ENCODE measurements at places on chromosomes 7 and 10.

DNA sequence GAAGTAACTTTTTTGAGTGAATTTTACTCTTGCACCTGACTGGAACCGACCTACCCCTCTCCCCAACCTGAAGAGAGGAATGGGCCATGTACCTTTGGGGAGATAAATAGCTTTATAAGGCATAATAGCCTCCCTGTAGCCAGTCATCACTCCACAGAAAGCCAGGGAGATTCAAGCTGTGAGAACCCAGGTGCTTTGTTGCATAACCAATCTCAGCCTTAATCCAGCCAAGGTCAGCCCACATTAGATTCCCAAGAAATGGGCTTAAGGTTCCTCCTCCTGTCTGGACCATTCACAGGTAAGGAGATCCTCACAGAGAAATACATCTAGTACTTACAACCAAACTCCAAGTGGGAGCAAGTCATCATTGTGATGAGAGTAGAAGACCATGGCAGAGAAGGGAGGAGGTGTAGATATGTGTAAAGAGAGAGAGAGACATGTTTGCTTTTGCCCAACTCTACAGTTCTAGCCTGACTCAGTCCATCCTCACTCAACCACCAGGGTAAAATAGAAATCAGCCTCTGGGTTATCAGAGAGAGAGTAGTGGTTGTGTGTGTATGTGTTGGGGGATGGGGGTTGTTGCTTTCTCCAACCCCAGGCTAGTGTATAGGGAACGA lies 23.6 kb downstream of the SKIDA1 start:
- no peak for DNase-seq

DNA sequence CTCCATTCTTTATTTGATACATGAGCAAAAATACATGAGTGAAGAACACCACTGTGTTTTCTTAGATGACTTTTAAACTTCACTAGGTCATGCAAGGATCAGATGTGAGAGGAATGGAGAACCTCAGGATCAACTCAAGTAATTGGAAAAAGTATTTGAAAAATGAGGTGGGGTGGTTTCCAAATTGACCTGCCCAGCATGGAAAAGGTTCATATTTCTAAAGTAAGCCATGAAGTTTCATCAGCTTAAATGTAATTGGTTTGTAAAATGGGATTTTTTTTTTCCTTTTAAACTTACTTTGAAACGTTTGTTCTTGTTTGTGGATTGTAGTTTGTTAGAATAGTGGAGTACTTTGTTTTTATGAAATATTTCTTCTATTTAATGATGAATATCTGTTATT lies 134.8 kb downstream of the MLLT10 start:
- no peak for DNase-seq

GRCh38 chr10:93390306-93391090 lies 91.6 kb downstream of the MYOF start:
- DNase-seq: no peak

DNA sequence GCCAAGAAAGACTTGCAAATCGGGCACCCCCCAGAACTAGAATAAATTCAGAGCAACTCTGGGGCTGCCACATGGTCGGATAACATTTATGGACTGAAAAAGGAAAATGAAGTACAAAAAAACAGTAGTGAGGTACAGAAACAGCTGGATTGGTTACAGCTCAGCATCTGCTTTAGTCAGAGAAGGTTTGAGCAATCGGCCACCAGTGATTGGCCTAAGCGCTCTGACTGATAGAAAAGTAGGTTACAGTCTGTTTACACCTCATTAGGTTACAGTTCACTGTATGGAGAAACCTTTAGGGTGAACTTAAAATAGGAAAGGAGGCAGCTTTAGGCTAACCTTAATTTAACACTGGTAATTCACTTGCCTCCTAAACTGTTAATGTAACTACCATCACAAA lies 102.0 kb upstream of the DKK1 start:
- DNase-seq: no peak

DNA sequence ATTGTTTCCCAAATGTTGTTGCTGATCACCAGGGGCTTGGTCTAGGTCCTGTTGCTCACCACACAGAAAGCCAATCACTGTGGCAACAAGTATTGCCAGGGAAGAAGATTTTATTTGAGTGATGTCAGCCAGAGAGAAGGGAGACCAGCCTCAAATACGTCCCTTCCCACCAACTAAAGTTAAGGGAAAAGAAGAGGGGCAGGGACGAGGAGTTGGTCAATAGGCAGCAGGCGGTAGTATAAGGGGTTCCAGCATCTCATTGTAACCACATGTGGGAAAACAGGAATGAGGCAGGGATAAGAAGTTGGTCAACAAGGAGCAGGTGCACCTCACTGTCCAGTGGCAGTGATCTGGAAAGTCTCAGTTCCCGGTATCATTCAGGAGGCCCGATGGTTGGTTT lies 138.9 kb upstream of the KCNMA1 start:
- no peak for DNase-seq

GRCh38 chr10:52755297-52756062 lies 17.1 kb downstream of the MBL2 start:
- DNase-seq: no peak

GRCh38 chr7:104252409-104253134 lies 44.8 kb upstream of the ORC5 start:
- no peak for DNase-seq

GRCh38 chr7:135562720-135563119 lies 5.0 kb downstream of the NUP205 start:
- no peak for DNase-seq

GRCh38 chr10:43998021-43998809 lies 349.5 kb upstream of the ZNF32 start:
- DNase-seq: no peak

- no peak for DNase-seq
Measured at GRCh38 chr7:82624965-82625364, 181.4 kb upstream of the CACNA2D1 start.

- DNase-seq: no peak
Measured at GRCh38 chr10:123284022-123284421, 129.8 kb downstream of the BUB3 start.

DNA sequence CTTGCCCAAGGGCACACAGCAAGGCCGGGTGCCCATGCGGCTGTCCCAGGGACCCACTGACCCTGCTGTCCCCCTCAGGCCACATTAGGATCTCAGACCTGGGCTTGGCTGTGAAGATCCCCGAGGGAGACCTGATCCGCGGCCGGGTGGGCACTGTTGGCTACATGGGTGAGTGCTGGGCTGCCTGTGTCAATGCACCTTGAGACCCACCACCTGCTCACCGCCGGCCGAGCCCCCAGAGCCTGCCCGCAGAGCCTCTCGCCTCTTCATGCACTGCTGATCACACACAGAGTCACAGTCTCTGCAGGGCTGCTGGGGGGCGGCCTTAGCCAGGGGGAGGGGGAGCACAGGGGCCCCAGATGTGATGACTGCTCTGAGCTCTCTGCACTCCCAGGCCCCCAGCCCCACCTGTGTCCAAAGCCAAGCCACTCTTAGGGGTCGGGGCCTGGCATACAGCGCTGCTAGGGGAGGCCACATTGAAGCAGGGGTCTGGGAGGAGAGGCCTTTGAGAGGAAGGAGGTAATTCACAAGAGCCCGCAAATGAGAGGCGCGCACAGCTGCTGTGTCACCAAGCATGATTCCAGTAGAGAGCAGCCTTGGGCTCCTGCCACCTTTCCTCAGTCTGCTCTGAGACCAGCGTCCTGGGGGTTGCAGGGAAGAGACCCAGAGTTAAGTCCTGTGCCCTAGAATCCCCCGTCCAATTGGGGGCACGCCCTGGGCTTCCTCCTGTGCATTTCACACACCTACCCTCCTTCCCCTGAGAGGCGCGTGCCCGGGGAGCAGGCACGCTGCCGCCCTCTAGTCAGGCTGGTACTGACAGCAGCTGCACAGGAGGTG lies 100.4 kb downstream of the RGS10 start:
- no peak for DNase-seq

DNA sequence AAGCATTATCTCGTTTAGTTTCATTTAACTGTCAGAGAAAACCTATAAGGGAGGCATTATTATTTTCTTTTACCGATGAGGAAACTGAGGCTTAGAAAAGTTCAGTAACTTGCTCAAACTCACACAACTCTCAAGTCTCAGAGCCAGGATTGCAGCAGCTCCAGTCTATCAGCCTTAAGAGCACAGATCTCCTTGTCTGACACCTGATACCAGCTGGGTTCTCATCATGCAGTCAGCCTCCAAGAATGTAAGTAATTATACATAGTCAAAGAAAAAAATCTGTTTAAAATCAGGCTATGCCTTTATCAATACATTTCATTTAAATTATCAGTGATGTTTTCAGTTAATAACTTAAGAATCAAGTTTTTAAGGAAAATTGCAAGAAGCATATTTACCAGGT lies 236.6 kb upstream of the TCF7L2 start:
- DNase-seq: no peak

DNA sequence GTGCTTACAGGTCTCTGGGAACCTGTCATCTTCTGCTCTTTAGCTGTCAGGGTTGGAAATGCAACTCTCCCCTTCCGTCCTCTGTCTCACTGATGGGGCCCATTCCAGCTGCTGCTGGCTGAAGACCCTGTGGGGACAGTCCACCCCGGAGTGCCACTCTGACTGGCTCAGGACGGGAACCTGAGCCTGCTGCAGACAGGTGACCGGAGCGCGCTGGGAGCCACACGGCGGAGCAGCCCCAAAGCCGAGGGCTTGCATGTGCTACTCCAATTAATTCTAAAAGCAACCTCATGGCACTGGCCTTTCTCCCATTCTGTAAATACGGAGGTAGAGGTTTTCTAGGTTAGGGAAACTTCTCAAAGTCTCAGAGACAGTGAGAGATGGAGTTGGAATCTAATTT lies 223.5 kb upstream of the PITRM1 start:
- no peak for DNase-seq

DNA sequence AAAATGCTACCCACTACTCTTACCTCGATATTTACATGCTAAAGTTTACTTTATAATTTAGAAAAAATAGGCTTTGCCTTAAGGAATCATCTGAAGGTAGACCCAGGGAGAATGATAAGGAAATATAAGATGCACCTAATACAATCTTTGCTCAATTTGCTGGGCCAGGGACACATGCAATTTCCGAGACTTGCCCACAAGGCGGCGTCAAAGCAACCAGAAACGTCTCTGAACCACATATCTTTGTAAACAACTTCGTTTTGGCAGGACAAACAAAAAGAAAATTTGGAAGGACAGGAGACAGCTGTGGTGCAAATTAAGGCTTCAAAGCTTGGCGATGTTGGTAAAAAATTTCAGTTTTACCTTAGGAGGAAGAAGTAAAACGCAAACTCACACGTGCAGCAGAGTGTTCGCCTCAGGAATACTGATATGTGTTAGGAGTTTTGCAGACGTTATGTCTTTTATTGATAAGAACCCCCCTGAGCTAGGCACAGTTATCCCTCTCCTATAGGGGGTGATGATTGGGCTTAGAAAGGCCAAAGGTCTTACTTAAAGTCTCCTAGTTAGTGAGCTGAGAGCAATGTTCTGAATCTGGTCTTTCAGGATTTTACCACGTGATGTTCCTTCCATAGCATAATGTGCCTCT lies 134.3 kb downstream of the PRKCQ start:
- no peak for DNase-seq

- no peak for DNase-seq
Measured at GRCh38 chr7:106618480-106618879, 42.5 kb downstream of the CCDC71L start.

- no peak for DNase-seq
Measured at GRCh38 chr7:13290975-13291374, 603.5 kb downstream of the ARL4A start.

DNA sequence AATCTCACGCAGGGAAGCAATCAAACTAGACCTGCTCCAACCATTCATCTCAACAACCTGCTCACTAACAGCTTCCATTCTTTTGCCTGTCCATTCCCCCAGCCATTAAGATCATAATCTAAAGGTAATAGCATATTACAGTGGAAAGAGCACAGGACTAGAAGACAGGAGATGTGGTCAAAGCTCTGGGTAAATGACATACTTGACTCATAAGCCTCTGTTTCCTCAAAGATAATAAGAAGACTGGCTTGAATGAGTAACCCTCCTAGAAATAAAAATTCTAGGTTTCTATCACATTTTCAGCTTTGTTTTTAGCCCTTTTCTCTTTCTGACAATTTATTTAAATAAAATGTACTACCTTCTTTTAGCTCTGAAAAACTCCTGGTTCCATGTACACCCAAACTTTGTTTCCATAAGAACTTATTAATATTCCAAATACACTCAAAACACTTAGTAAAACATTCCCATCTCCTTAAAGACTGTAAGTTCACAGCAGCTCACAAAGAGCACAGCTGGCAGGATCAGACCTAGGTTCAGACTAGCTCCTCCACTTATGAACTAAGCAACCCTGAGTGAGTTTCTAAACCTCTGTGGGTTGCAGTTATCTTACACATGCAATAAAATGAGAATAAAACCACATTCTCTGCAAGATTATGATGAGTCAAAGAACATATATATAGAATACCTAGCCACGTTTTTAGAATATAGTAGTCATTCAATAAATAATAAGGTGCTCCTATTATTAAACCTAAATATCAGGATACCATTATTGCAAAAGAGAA lies 11.6 kb downstream of the FAM204A start:
- DNase-seq: no peak

DNA sequence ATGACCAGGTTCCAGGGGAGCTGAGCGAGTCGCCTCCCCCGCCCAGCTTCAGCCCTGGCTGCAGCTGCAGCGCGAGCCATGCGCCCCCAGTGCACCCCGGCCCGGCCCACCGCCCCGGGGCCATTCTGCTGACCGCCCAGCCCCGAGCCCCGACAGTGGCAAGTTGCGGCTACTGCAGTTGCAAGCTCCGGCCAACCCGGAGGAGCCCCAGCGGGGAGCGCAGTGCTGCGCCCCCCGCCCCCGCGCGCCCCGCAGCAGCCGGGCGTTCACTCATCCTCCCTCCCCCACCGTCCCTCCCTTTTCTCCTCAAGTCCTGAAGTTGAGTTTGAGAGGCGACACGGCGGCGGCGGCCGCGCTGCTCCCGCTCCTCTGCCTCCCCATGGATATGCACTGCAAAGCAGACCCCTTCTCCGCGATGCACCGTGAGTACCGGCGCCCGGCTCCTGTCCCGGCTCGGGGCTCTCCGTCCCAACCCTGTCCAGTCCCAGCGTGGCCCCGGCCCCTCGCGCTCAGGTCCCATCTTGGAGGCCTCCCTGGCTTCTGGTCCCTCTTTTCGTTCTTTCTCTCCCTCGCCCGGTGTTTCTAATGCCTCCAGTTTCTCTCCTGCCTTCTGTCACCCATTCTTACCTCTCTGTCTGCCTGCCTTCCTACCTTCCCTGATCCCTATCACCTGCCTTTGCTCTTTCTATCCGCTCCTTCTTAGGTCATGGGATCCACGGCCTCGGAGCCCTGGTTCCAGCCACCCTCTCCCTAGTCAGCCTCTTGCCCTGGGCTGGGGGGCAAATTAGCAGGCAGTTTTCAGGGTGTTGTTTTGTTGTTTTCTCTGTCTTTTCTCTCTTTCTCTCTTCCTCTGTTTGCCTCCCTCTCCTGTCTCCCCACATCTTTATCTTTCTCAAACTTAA lies 751 bp downstream of the PAX2 start:
- DNase-seq: no peak

Data from GM12878 (cell line).